Activated T-helper 1 cell treated with anti-CD3 and anti-CD28 coated beads, Interleukin-2, amount 50 U/mL, for 16 hours (primary cell): ENCODE measurements at places on chromosomes 3 and 15.

- DNase-seq: no peak
These were observed 27.2 kb downstream of the USP3 start for GRCh38 chr15:63531586-63531985.

- DNase-seq: no peak
These were observed 145.3 kb downstream of the TJP1 start for GRCh38 chr15:29676961-29677402.

- no peak for DNase-seq
These were observed 693.6 kb downstream of the CADM2 start for GRCh38 chr3:85652360-85652759.

- DNase-seq: no peak
These were observed 2.2 kb downstream of the SECISBP2L start for GRCh38 chr15:49044002-49044401.

GRCh38 chr3:69008980-69009379 is 4.5 kb downstream of the EOGT start:
- DNase-seq: no peak

- no peak for DNase-seq
These were observed 249.1 kb downstream of the PLCL2 start for GRCh38 chr3:17133632-17134545.

DNA sequence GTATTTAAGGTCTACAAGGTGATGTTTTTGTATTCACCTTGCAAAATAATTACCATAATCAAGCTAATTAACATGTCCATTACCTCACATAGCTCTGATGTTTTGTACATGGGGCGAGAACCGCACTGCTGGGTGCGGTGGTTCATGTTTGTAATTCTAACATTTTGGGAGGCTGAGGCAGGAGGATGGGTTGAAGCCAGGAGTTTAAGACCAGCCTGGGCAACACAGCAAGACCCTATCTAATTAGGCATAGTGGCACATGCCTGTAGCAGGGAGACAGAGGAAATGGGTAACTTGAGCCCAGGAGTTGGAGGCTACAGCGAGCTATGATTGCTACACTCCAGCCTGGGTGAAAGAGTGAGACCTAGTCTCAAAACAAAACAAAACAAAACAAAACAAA is 248.2 kb upstream of the NSMCE3 start:
- no peak for DNase-seq

DNA sequence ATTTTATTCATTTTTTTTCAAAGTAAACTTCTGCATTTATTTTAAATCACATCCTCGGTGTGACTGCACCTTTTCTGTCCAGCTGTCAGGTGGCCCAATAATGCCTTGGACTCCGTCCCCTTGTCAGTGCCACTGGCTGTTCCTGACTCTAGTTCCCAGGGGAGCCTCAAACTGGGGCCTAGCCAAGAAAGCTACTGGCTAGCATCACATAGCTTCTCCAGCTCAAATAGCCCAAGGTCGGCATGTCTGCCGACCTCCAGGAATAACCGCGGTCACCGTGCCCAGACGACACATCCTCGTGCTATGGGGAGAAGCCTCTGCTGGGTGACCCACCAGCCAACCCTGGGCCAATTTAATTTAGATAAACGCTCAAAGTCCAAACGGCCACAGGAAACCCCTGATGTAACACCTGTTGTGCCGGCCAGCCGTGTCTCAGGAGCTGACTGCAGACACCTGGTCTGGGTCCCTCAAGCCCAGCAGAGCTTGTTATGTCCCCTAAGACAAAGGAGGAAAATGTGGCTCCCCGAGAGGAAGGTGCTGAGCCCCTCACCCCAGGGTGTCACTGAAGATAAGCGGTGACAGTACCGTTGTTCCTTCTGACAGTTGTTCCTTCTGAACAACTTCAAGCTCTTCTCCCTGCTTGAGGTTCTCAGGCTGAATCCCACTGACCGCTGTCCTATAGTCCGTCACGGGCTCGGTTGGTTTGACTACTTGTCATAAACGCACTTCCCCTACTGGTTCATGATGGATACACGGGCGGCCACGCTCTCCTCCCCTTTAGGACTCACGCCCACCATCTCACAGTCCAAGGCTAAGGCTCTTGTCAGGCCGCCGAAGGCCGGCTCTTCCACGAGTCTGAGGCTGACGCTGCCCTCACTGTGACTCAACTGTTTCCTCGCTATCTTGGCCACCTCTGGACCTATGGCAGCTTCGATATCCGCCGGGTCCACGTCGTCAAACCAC is 126.2 kb downstream of the KLF13 start:
- DNase-seq: no peak
